Naive thymus-derived CD4-positive, alpha-beta T cell (primary cell): ENCODE measurements at places on chromosomes 5 and 9. TPM values are rescaled to one million over a fixed set of nuclear protein-coding genes. Genes with fewer than 3 reads are reported as not detected.

C5orf63 gene
- total RNA-seq: 20.7 TPM

NOXA1 gene
- total RNA-seq: 10.4 TPM

YTHDC2 gene
- total RNA-seq: 49.2 TPM

GADD45G gene
- total RNA-seq: 1.1 TPM

DNA sequence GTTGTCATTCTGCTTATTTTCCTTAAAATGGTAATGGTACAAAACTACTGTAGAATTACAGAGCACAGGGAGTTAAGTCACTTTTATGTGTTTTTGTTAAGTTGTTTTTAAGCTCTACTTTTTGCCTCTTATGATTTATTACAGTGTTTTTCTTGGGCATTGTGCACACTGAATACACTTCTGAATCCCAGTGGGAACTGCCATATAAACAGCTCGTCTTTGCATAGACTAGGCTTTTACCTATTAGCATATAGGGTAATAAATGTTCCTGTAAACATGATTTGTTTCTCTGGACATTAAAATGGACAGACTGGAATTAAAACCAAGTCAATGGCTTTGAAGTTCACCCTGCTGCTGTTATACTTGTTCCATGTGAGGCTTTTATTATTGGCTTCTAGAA lies 12.2 kb downstream of the KLF9 start:
- no peak overlapping the region for H3K27ac ChIP-seq
- no peak overlapping the region for H3K4me3 ChIP-seq
- H3K36me3 ChIP-seq: no peaks in the 10 kb centered on the region
- peaks cover 51% of the 10 kb centered on the region for H3K4me1 ChIP-seq
- no peaks in the 10 kb centered on the region for H3K27me3 ChIP-seq
- DNase-seq: no peak

- H3K4me1 ChIP-seq: no peaks in the 10 kb centered on the region
- DNase-seq: no peak
- no peaks in the 10 kb centered on the region for H3K27me3 ChIP-seq
- no peak overlapping the region for H3K4me3 ChIP-seq
- no peaks in the 10 kb centered on the region for H3K36me3 ChIP-seq
Observed at GRCh38 chr9:101579711-101580545, 14.8 kb downstream of the PPP3R2 start.

DNA sequence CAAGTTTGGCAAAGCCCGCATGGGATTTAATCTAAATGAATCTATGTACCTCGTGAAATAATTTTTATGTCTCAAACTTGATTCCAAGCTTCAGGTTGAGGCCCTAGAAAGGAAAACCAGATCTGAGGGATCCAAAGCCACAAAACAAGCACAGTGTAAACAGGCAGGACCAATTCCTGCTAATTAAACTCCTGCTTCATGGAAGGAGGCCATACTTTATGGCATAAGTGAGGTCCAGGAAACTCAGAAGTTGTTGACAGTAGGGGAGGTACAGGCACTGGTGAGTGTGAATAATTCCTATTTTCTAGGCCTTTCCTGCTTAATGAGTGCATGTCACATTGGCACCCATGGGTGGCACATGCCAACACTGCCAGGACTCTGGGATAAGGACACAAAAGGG lies 648.6 kb upstream of the SGCD start:
- H3K4me1 ChIP-seq: no peaks in the 10 kb centered on the region
- H3K4me3 ChIP-seq: no peak overlapping the region
- H3K36me3 ChIP-seq: no peaks in the 10 kb centered on the region
- no peak for DNase-seq
- H3K27me3 ChIP-seq: no peaks in the 10 kb centered on the region

DNA sequence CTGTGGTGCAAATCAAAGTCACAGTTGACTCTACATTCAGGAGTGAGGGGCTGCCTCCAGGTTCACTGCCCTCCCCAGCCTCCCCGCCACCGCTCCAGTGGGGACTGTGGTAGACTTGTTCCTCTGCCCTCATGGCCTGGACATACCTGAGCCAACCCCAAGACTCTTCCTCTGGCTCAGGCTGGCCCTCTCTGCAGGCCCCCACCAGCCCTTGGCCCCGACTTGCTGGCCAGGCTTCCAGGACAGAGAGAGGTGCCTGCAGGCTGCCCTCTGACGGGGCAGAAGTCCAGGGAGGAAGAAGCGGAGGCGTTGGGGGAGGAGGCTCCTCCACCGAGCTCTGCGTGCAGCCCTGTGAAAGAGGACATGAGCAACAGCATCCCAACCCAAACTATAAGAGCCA lies 2.8 kb upstream of the SARDH start:
- H3K4me1 ChIP-seq: peaks cover 3% of the 10 kb centered on the region
- no peak for DNase-seq
- no peaks in the 10 kb centered on the region for H3K27me3 ChIP-seq
- no peaks in the 10 kb centered on the region for H3K36me3 ChIP-seq
- H3K27ac ChIP-seq: no peak overlapping the region

GRCh38 chr5:174086751-174087150 lies 41.2 kb downstream of the NSG2 start:
- H3K36me3 ChIP-seq: no peaks in the 10 kb centered on the region
- H3K4me3 ChIP-seq: no peak overlapping the region
- DNase-seq: no peak

DNA sequence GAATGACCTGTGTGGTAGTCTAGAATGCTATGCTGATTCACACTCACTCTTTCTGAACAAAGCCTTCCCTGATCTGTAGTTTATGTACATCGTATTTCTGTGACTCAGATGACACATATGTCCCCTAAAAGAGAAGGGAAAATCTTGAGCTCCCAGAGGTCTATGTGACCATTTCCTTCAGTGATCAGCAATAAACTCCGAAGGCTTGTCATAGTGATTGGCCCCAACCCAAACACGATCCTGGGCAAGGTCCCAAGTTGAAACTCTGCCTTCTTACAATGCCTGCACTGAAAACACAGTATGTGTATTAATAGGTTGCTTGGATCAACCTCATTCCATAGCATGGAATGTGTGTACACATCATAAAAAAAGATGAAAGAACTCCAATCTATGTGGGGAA lies 685.8 kb downstream of the MAT2B start:
- H3K27ac ChIP-seq: no peak overlapping the region
- no peaks in the 10 kb centered on the region for H3K36me3 ChIP-seq
- H3K27me3 ChIP-seq: no peaks in the 10 kb centered on the region
- H3K4me1 ChIP-seq: no peaks in the 10 kb centered on the region

GRCh38 chr5:96172436-96172835 lies 210.8 kb upstream of the ELL2 start:
- no peak for DNase-seq
- no peaks in the 10 kb centered on the region for H3K36me3 ChIP-seq
- no peaks in the 10 kb centered on the region for H3K4me1 ChIP-seq
- H3K4me3 ChIP-seq: no peak overlapping the region
- no peaks in the 10 kb centered on the region for H3K27me3 ChIP-seq

DNA sequence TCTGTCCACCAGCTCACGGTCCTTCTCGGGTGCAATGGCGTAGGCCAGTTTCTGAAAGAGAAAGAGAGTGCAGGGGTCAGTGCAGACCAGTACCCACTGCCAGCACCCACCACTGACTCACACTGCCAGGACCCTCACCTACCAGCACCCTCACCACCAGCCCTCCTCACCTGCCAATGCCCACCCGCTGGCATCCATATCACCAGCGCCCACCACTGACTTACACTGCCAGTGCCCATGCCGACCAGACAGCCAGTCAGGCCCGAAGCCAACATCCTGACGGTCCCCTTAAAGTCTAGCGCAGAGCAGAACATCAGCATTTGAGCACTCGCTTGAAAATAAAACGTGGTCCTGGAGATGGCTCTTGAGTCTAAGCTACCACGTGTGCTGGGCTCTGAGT lies 44.3 kb downstream of the SLC6A3 start:
- DNase-seq: no peak
- H3K27ac ChIP-seq: no peak overlapping the region
- H3K36me3 ChIP-seq: no peaks in the 10 kb centered on the region
- H3K4me1 ChIP-seq: no peaks in the 10 kb centered on the region

DNA sequence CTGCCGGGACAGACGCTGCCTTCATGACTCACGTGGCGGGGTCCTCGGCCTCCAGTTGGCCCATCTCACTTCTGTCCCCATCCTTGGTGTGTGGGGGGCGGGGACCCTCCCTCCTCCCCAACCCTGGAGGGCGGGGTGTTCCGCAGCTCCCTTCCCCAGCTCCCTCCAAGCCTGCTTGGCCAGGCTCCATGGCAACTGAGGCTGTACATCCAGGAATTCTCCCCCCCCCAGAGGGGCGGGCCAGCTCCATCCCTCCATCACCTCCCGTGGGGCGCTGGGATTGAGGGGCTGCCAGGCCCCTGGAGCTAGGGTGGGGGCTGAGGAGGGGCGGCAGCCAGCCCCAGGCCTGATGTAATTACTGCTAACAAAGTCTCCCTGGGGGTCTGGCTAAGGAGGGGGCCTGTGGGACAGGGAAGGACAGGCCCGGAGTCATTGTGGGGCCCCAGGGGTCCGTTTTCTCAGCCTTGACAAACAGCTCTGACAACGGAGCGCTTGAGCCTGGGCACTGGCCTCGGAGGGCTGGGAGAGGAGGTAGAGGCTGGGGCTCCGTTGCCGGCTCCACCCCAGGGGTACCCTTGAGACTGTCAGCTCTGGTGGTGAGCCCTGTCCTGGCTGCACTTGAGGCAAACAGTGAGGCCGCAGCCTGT lies 8.0 kb downstream of the DIPK1B start:
- no peak overlapping the region for H3K4me3 ChIP-seq
- H3K27ac ChIP-seq: no peak overlapping the region
- no peak for DNase-seq
- H3K36me3 ChIP-seq: peaks cover 2% of the 10 kb centered on the region
- no peaks in the 10 kb centered on the region for H3K4me1 ChIP-seq

- DNase-seq: no peak
- no peaks in the 10 kb centered on the region for H3K27me3 ChIP-seq
- no peaks in the 10 kb centered on the region for H3K36me3 ChIP-seq
- H3K4me1 ChIP-seq: no peaks in the 10 kb centered on the region
Observed at GRCh38 chr5:157867751-157868387, 8.9 kb upstream of the CLINT1 start.

DNA sequence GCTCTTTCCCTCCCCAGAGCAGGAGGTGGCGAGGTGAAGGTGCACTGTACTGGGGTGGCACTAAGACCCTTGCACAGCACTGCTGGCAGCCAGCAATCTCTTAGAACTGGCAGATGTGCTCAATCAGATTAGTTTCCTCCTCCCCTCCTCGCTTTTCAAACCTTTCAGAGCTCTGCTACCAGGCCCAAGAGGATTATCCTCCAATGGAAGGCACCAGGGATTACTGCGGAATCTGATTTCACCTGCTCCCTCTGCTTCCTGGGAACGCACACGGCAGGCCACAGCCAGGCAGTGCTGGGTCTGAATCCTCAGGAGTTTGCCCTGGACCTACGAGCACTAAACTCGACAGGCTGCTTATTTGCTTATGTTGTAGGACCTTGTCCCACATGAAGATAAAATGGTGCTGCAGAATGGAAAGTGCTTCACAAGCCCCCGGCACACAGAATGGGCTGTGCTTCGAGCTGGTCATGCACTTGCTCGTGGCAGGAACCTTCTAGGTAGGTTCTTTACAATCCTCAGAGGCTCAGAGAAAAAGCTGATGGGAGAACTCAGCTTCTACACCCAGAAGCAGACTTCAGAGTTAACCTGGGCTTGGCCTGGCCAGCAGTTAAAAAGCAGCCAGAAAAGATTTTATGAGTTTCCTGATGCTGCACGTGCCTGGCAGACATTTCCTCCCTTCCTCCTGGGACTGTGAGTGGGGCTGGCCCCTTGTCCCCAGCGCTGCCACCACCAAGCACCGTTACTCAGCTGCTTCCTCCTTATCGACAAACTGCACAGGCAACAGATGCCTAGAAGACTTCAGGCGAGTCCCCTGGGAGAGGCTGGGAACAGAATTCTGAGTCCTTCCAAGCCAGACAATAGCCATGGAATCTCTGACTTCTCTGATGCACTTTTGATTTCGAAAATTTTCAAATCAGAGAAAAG lies 33.1 kb downstream of the FABP6 start:
- H3K4me3 ChIP-seq: no peak overlapping the region
- no peaks in the 10 kb centered on the region for H3K4me1 ChIP-seq
- H3K27me3 ChIP-seq: no peaks in the 10 kb centered on the region
- H3K27ac ChIP-seq: no peak overlapping the region

GRCh38 chr5:142685418-142686209 lies at the start of gene FGF1:
Gene FGF1, minus strand, starts transcription at chr5:142686090. Its CDS starts 71,963 bp downstream, at chr5:142614127.
- no peak within 1 kb of the TSS for H3K4me3 ChIP-seq
- no peaks in the 10 kb centered on the region for H3K4me1 ChIP-seq
- no peaks in the 10 kb centered on the region for H3K27me3 ChIP-seq
- no peak for DNase-seq

GRCh38 chr5:153459051-153459743 lies 31.3 kb upstream of the GRIA1 start:
- H3K4me3 ChIP-seq: no peak overlapping the region
- no peaks in the 10 kb centered on the region for H3K36me3 ChIP-seq
- no peaks in the 10 kb centered on the region for H3K27me3 ChIP-seq
- no peak overlapping the region for H3K27ac ChIP-seq
- no peak for DNase-seq
- H3K4me1 ChIP-seq: no peaks in the 10 kb centered on the region

DNA sequence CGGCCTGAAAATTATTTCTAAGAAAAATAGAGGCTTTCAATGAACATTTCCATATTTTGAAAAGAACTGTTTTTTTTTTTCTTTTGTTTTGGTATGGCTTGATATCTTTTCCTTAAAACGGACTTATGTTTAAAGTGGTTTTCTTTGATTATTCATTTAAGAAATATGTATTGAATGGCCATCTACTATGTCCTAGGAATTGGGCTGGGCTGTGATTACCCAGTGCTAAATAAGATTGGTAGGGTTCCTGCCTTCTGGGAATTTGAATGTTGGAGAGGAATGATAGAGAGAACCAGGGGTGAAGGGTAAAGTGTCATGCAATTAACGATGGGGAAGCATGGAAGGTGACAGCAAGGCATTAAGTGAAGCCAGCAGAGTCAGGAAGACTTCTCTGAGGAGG lies 33.2 kb downstream of the TNFSF8 start:
- no peak overlapping the region for H3K27ac ChIP-seq
- no peaks in the 10 kb centered on the region for H3K36me3 ChIP-seq
- H3K27me3 ChIP-seq: no peaks in the 10 kb centered on the region
- no peak overlapping the region for H3K4me3 ChIP-seq
- no peak for DNase-seq
- peaks cover 74% of the 10 kb centered on the region for H3K4me1 ChIP-seq

- no peaks in the 10 kb centered on the region for H3K36me3 ChIP-seq
- no peaks in the 10 kb centered on the region for H3K4me1 ChIP-seq
- H3K27ac ChIP-seq: no peak overlapping the region
Observed at GRCh38 chr5:135598691-135599395, 20.1 kb upstream of the CXCL14 start.

DNA sequence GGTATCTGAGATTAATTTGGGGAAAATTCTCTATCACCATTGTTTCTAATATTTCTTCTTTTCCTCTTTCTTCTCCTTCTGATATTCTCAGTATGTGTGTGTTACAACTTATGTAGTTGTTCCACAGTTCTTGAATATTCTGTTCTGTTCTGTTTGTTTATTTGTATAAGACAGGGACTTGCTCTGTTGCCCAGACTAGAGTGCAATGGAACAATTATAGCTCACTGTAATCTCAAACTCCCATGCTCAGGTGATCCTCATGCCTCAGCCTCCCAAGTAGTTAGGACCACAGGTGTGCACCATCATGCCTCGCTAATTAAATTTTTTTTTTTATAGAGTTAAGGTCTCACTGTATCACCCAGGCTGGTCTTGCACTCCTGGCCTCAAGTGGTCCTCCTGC lies 145.8 kb upstream of the TUT7 start:
- H3K4me1 ChIP-seq: no peaks in the 10 kb centered on the region
- no peaks in the 10 kb centered on the region for H3K36me3 ChIP-seq
- no peaks in the 10 kb centered on the region for H3K27me3 ChIP-seq
- DNase-seq: no peak
